Astrocyte (in vitro differentiated cells and primary cell): ENCODE measurements at places on chromosomes 11 and 22. TPM values are rescaled to one million over a fixed set of nuclear protein-coding genes. Genes with fewer than 3 reads are reported as not detected.

DNA sequence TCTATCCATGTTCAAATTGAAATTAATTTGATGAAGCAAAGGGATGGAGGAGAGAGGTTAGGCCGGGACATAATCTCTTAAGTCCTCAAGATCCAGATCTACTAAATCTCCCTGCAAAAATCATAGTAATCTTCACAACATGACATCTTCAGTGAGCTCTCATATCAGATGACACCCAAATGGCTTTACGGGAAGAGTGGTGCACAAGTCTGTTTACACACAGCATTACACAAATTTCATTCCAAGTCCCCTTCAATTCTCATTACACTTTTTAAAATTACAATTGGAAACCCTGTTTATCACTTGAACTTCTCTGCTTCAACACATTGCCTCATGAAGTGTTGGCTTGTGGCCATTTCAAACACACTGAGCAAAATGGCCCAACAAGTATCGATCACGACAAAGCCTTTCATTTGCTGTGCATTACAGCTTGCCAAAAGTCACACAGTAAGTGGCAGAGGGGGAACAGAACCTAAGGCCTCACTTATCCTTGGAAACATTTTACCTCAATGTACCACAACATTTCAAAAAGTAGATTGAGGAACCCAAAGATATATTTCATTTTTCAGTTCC, 17.9 kb upstream of the TPH1 start:
- no peak for DNase-seq

DNA sequence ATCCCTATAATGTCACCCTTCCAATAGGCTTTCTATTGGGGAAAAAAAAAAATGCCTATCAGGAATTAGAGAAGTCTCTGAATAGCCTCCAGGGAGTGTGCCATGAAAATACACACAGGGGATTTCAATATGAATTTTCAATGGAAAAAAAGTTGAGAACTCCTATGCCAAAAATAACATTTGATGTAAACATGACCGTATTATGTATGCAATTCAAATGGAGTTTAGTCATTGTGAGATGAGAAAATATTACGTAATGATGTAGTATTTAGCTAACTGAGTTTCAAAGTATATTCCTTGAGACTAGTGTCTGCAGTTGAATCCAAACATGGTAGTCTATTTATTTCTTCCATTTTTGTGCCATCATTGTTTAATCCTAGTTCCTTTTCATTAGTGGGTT, 182.3 kb downstream of the BLID start:
- DNase-seq: no peak

- DNase-seq: no peak
These were observed 15.3 kb downstream of the OSBP start for GRCh38 chr11:59600234-59600633.

DNA sequence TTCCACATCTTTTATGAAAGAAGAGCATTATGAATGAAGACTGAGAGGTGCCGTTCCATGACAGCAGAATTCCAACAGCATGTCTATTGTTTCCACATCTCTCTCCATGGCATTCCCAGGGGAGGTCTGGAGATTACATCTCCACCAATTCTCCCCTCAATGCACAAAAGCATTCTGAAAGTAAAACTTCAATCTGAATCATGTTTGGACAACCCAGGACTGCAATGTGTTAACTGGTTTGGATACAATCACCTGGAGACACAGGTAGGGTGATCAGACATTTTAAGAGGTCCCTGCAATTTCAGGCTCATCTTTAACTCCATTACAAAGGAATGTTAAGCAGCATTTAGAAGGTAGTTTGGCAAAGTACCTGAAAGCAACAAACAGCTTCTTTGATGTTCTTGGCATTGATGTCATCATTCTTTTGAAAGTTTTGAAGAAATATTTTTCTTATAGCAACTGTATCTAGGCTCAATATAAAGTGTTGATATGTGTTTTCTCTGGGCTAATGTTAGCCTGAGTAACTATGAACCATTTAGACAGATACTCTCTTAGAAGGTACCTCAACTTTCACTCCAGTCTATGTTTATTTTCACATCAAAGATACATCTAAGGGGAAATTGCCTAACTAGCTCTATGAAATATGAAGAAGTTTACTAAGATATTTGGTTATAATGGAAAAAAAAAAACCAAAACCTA, 181.4 kb upstream of the MTMR2 start:
- no peak for DNase-seq

- no peak for DNase-seq
These were observed 251.7 kb downstream of the GRM5 start for GRCh38 chr11:88814076-88814475.

DNA sequence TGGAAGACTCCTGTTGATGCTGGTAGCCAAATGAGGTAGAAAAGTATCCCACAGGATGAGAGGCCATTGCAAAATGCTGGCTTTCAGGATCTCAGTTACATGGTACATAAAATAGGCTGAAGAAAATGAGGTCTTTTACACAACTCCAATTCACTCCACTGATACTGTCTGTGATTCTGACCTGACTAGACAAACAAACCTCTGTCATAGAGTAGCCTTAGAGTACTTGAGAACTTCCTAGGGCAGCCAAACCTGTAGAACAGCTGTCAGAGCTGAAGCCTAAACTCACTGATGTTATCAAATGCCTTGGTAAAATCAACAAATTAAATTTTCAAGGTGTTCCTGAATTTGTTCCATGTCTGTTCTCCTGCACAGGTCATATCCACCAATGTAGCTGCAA, 26.2 kb upstream of the POGLUT3 start:
- DNase-seq: peak; percentile 25

GRCh38 chr11:134761386-134761785, 349.3 kb upstream of the B3GAT1 start:
- DNase-seq: no peak

DNA sequence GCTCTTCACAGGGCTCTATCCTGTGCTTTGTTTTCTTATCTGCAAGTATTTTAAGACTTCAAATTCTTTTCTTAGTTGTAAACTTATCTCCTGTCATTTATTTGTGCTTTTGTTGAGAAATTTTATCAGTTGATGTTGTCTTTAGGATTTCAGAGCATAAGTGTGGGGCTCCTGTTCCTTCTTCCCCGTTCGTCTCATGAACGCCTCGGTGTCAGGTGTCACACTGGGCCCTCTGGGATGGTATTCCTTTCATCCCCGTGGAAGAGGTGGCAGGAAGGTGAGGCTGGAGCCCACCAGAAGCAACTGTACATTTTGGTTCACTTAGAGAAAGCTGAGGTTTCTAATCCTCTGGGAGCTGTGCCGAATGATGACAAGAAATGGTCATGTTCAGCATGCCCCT, 17.9 kb downstream of the NADSYN1 start:
- DNase-seq: no peak

- peak; percentile 81 for DNase-seq
These were observed 420.0 kb downstream of the DYNC2H1 start for GRCh38 chr11:103529181-103529684.

DNA sequence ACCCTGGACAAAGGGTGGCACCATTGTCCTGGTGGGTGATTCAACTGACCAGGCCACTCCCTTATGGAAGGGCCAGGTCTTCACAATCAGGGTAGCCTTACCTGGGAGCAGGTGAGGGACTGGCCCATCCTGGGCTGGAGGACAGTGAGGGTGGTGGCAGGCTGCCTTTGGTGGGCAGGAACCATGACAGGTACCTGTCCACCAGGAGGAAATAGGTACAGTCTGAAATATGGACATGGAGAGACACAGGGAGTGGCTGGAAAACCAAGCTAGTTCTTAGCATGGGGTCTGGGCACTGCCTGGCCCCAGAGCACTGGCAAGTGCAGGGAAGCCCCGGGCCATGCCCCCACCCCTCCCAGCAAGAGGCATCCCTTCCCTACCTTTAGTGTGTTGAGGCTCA, 113.8 kb downstream of the MED15 start:
- DNase-seq: no peak

DNA sequence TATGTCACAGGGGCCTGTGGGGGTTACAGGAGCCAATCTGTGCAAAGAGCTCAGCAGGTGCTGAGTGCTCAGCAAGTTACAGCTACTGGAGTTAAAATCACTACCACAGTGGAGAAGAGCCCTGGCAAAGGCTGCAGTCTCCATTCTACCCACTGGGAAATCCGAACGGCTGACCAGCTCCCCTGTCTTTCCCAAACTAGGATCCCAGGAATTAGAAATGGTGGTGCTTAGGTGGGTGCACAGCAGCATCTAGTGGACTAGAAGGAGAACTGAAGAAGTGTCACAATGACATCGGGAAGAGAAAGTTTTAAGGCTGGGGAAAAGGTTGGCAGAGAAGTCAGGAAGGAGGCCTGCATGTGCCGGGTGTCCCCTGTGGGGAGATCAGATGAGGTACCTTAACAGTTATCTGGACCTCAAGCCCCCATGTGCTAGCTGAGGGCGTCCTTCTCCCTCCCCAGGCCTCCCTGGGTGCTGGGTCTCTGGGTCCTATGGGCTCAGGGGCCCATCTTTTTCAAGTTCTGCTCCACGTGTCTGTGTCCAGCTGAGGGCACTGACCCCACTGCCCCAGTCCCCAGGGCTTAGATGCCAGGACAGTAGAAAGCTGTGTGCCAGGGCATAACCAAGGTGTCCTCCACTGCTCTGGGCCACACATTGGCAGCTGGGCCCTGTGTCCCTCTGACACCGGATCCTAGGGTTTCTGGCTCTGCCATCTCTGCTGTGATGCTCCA, 1.9 kb downstream of the PIWIL3 start:
- DNase-seq: peak; percentile 20

- no peak for DNase-seq
These were observed 649 bp downstream of the PRRG4 start for GRCh38 chr11:32830413-32830738.

- no peak for DNase-seq
These were observed 14.0 kb downstream of the RPS6KA4 start for GRCh38 chr11:64372802-64373597.

GRCh38 chr11:70314730-70315129, 44.2 kb downstream of the PPFIA1 start:
- DNase-seq: no peak

- DNase-seq: peak; percentile 67
These were observed 32.4 kb downstream of the ZC3H12C start for GRCh38 chr11:110125632-110126031.

DNA sequence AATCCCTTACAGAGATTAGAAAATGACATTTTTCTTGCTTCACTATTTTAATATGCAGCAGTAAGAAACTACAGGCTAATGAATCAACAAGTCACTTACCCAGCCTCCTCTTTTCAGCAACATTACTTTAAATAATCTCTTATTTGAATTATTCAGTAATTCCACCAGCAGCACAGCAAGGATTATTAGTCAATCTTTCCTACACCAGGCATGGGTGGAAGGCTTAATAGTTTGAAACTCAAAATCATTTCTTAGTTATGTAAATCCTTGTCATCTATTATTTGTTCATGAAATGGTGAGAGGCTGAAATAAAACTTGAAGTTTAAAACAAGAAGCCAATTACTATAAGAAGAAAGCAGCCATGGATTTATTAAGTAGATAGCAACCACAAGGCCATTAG, 530.5 kb downstream of the KCNA4 start:
- DNase-seq: no peak

DNA sequence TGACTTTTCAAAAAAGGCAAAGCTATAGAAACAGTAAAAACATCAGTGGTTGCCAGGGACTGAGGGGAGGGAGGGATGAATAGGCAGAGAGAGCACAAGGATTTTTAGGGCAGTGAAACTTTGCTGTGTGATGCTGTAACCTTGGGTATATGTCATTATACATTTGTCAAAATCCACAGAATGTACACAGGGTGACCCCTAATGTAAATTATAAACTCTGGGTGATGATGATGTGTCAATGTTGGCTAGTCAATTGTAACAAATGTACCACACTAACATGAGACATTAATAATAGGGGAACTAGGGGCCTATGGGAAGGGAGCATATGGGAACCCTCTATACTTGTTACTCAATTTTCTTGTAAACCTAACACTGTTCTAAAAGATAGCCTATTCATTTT, 24.8 kb downstream of the RIBC2 start:
- DNase-seq: no peak

DNA sequence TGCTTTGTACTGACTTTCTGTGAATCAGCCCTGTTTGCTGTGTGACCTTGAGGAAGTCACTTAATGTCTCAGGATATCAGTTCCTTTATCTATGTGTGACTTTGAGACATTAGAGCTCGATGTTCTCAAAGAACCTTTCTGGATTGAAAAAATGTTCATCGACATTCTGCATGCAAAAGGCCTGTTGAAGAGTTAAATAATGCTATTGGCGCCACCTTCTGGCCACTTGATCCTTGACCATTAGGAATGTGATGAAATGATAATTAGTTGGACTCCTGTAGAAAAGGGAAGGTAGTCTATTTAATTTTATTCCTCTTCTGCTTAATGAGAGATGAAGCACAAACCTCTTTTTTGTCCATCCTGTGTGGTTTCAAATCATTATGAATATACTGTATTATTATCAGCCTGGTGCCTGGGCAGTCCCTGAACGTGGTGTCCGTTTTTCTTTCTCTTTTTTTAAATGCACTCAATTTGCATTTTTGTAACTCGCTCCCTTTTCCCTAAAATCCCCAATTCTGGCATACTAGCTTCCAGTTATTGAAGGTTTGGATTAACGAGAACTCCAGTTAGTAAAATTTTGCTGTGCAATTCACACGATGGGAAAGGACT, 20.7 kb downstream of the ELF5 start:
- DNase-seq: peak; percentile 44

DNA sequence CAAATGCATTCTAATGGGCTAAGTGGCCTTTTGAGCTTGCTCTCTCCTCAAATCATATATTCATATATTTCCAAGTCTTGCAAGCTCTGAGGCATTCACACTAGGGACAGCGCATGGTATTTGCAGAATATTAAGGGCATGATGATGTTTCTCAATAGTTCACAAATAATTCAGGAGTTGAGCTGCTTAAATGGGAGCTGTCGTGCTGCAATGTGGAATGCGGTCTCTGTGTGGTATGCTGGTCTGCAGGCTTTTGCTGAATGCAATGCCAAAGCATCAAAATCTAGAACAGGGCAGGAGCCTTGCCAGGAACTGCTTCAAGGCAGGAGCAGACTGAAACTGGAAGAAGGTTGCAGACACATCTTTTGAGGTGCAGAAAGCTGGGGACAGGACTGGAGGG, 1060.0 kb downstream of the TBC1D22A start:
- no peak for DNase-seq

GRCh38 chr11:82003671-82004515, 729.8 kb downstream of the FAM181B start:
- DNase-seq: peak; percentile 8

GRCh38 chr22:38346506-38346905, 29.3 kb upstream of the CSNK1E start:
- no peak for DNase-seq

GDPD4 gene
- total RNA-seq: not detected in 2 replicates

IFITM1 gene
- 526 and 631 TPM in 2 replicates for total RNA-seq

PGA5 gene
- total RNA-seq: 0.79 and 1.4 TPM in 2 replicates

SFI1 gene
- 13.6 TPM in 2 replicates for total RNA-seq

THOC5 gene
- total RNA-seq: 85.0 and 92.5 TPM in 2 replicates

SMIM35 gene
- total RNA-seq: not detected in 2 replicates

CSNK2A3 gene
- total RNA-seq: 1.7 and 2.7 TPM in 2 replicates

POTEH gene
- total RNA-seq: not detected in 2 replicates

GNB1L gene
- 10.4 and 14.3 TPM in 2 replicates for total RNA-seq

APOBEC3H gene
- total RNA-seq: 0.30 and 0.48 TPM in 2 replicates

RDX gene
- total RNA-seq: 128 and 132 TPM in 2 replicates

CNTN5 gene
- 1.1 and 2.5 TPM in 2 replicates for total RNA-seq

PATE2 gene
- 0.16 TPM in 1 of 2 replicates, not detected in the other for total RNA-seq
